LoVo (cell line): ENCODE measurements at places on chromosomes 4 and X.

GRCh38 chrX:103170216-103170615, 44.7 kb upstream of the BEX4 start:
- DNase-seq = no peak

DNA sequence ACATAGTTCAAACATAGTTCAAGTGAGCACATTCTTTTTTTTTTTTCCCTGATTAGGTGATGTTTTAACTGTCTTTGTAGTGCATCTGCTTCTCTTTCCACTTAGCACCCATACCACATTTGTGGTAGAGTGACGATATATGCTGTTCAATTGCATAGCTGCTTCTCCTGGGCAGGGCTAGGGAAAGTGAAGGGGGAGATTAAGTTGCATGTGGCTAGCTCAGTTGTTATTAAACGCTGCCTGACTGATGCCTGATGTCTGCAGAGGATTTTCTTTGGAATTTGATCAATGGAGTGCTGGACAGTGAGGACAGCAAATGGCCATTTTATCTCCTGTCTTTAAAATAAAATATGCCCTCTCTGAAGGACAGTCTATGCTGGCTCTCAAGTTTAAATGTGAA, 63.7 kb downstream of the ANK2 start:
- DNase-seq = no peak

DNA sequence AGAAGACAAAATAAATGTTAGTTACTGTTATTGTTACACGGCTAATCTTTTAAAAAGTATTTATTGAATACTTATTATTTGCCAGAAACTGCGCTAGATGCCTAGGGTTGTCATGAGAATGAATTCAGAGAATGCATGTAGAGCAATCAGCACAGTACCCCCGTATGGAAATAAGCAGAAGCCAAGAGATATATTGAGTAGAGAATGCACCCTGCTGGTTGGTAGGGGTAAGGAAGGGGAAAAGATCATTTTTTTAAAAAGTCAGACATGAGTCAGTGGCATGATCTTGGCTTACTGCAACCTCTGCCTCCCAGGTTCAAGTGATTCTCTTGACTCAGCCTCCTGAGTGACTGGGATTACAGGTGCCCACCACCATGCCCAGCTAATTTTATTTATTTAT, 13.1 kb upstream of the DRP2 start:
- peak; percentile 0 for DNase-seq

DNA sequence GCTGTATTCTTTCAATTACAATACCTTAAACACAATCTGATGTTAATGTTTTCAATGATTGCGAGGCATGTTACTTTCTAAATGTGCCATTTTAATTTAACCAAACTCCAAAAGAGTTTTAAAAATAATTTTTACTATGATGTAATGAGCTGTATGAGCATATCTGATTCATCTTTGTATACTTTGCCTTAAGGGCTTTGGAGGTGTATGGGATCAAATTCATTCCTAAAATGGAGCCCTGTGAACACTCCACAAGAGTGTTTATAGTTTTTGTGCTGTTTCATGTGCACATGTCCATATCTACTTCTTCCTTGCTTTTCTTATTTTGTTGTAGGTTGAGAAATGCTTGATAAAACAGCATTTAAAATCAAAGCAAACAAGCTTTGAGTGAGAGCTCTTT, 82.4 kb downstream of the ATP10D start:
- DNase-seq = no peak

DNA sequence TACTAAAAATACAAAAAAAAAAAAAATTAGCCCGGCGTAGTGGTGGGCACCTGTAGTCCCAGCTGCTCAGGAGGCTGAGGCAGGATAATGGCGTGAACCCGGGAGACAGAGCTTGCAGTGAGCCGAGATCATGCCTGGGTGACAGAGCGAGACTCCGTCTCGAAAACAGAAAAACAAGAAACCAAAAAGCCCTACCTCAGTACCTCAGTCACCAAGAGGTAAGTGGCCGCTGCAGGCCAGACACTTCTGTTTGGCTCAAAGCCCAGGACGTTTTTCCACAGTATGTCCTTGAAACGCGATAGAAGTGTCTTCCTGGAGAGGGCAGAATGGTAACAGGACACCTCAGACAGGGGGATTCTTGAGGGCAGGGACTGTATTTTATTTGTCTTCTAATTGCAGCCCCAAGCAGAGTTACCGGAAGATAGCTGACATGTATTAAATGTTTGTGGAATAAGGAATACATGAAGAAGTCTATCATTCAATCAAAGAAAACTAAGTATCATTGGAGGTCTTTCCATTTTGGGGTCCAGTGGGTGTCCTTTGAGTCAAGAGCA, 63.6 kb downstream of the CLNK start:
- no peak for DNase-seq

DNA sequence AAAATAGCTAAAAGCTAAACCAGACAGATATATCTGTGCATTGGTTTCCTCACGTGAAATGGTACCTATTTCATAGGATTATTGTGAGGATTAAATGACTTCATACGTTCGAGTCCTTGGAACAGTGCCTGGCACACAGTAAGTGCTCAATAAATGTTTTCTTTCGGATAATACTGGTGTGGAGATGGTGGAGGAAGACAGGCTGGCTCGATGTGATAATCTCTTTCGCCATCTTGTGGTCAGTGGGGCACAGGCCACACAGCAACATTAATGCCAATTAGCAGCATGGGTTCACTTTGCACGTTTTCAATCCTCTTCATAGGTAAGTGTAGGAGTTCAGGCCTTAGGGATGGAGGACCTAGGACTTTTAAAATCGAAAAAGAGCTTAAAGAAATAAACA, 9.3 kb downstream of the PAGE4 start:
- DNase-seq = peak; percentile 23

DNA sequence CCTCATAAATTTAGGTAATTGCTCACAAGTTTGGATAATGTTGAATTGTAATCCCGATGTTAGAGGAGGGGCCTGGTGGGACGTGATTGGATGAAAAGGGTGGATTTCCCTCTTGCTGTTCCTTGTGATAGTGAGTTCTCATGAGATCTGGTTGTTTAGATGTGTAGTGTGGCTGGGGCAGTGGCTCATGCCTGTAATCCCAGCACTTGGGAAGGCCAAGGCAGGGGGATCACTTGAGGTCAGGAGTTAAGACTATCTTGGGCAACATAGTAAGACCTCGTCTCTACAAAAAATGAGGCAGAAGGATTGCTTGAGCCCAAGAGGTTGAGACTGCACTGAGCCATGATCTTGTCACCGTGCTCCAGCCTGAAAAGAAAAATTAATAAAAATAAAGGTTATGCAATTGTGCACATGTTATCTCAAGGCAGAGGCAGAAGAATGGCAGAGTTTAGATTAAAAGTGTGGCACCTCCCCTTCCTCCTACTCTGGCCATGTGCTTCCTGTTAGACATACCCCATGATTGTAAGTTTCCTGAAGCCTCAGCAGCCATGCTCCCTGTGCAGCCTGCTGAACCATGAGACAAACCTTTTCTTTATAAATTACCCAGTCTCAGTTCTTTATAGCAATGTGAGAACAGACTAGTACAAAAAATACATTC, 36.5 kb downstream of the ERVMER34-1 start:
- DNase-seq = no peak
